ENCODE measurements at places on chromosomes 1 and 21. TPM values are rescaled to one million over a fixed set of nuclear protein-coding genes. Genes with fewer than 3 reads are reported as not detected.
A peak's percentile ranks its signal among the peaks of the same experiment; 100 is the strongest.

OR2T2 gene
- not detected for total RNA-seq

SCP2 gene
- 171 TPM for total RNA-seq

CD244 gene
- not detected for total RNA-seq

FCGR1A gene
- total RNA-seq = not detected

PADI1 gene
- 1.1 TPM for total RNA-seq

TMEM200B gene
- 3.5 TPM for total RNA-seq

PLCH2 gene
- total RNA-seq = not detected

LCE6A gene
- total RNA-seq = not detected

OR2T35 gene
- not detected for total RNA-seq

DNA sequence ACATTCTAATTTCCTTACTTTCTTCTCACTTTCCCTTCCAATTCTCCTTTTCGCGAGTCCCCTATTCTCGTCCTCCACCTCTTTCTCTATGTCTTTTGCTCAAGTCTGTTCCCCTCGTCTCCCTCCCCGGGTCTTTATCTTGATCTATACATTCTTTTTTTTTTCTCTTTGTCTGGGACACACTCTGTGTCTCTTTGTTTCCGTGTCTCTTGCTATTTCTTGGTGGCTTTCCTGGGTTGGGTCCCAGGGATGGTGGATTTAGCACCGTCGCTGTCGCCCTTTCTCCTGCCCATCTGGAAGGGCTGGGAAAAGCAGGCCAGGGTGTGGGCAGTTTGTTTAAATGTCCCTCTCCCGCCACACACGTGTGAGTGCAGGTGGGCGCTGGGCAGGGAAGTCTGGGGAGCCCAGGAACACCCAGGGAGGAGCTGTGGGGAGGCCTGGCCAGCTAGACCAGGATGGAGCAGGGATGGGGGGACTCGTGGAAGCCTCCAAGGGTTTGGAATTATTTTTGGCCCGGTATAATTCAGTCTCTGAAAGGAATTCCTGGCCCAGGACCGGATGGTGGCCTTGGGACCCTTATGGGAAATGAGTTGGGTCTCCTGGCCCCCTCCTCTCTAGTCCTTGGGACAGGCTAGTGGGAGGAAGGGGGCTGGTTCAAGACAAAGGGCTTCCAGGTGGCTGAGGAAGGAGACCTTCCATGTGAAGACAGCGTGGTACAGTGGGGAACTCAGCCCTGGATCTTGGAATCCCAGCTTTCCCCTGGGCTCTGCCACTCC, 9.5 kb upstream of the ID3 start:
- no peak for DNase-seq

GRCh38 chr1:60791226-60791625, 291.1 kb upstream of the NFIA start:
- DNase-seq = no peak

DNA sequence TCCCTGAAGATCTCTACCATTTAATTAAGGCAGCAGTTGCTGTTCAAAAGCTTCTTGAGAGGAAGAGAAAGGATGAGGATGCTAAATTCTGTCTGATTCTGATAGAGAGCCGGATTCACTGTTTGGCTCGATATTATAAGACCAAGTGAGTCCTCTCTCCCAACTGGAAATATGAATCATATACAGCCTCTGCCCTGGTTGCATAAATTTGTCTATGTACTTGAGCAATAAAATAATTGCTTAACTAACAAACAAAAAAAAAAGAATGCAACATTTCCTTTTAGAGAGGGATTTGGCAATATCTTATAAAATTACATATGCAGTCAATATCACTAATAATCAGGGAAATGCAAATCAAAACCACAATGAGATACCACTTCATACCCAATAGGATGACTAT, 26.8 kb downstream of the ALDH9A1 start:
- DNase-seq = no peak

DNA sequence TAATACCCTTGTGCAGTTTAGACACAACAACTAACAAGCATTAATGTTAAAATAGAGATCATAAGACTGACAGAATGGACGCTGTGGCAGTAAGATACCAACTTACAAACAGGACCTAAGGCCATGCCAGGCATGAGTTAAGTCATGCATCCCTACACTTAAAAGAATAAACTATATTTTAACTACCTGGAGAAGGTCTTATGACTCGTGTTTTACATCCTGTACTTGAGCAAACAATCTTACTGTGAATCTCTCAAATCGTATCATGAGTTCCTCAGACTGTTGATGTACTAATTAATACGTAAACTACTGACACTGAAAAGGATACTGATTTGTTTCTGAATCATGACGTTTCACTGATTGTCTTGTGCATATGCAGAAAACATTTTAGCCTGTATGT, 2.0 kb upstream of the RSPH1 start:
- no peak for DNase-seq

GRCh38 chr1:177103005-177103852, 61.3 kb downstream of the ASTN1 start:
- DNase-seq = no peak

- DNase-seq = peak; percentile 95
Observed at GRCh38 chr1:59163268-59164092, 133.4 kb upstream of the FGGY start.

DNA sequence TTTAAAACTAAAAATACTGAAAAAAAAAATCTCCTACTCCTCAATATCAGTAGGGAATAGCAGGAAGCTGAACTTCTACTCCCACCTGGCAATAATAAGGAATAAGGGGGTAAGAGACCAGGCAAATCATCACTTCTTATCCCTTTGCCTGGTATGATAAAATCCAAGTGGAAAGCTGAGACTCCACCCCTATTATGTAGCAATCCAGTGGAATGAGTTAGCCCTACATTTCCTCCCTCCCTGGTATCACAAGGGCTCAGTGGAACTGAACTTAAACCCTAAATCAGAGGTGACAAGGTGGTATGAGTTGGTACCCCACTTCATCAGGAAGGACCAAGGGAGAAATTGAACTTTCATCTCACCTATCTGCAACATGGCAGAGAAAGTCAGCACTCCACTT, 25.7 kb downstream of the TRIM33 start:
- no peak for DNase-seq

DNA sequence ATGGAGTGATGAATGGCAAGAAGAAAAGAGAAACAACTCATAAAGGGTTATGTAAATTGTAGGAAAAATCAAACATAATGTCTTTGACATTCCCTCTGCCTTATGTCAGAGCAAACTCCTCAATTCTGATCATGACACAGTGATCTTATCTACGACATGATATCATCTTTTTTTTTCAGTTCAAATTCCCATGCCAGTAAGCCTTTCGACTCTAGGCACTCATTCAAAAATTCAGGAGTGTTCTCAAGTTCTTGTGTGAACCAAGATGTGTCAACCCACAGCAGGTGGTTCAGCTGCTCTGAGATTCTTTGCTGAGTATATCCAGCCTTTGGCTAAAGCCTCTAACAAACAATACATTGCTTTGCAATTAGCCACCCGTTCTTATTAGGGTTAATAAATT, 97.1 kb upstream of the ESRRG start:
- DNase-seq = no peak

- DNase-seq = peak; percentile 81
Observed at GRCh38 chr1:184061396-184062003, 10.0 kb downstream of the TSEN15 start.

- DNase-seq = no peak
Observed at GRCh38 chr1:205576805-205577761, 54.7 kb downstream of the ELK4 start.

DNA sequence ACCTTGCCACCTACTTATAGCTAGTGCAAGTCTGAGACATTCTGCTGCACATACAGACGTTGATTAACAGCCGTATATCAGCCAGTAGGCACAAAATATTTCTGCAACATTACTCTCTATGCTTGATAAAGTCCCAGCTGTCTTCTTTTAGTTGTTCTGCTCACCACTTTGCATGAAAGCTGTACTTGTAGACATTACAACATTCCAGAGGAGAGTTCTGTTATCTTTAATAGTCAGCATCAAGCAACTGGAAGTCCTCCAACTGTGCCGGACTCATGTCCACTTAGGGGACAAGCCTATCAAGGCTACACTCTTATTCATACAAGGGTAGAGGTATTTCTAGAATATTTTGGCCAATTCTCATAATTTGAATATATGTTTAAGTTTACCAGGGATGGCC, 50.0 kb downstream of the CACHD1 start:
- no peak for DNase-seq

- DNase-seq = peak; percentile 25
Observed at GRCh38 chr1:79355090-79355489, 348.6 kb upstream of the ADGRL4 start.

DNA sequence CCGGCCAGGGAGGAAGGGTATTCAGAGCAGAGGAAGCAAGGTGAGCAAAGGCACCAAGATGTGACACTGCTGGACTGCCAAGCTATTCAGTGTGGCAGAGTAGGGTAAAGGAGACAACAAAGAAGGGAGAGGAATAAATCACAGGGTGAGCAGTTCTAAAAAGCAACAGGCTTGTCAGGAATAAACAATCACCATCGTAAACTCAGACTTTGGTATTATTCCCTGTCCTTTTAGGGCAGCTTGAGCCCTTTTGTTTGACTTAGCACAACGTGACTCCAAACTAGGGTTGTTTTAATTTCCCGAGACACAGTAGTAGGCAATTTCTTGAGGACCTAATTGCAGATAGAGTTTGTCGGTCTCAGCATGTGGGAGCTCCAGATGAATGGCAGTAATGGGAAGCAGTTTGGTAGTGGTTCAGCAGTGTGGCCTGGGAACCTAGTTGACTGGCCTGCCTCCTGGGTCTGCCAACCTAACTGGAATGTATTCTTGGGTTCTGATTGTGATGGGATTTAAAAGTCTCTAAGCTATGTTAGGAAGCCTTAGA, 4.3 kb downstream of the CR1L start:
- no peak for DNase-seq

- no peak for DNase-seq
Observed at GRCh38 chr1:179702946-179703539, 40.0 kb upstream of the FAM163A start.

GRCh38 chr1:172515436-172515835, 17.5 kb upstream of the SUCO start:
- no peak for DNase-seq

GRCh38 chr1:233603478-233603877, 10.4 kb upstream of the KCNK1 start:
- no peak for DNase-seq

DNA sequence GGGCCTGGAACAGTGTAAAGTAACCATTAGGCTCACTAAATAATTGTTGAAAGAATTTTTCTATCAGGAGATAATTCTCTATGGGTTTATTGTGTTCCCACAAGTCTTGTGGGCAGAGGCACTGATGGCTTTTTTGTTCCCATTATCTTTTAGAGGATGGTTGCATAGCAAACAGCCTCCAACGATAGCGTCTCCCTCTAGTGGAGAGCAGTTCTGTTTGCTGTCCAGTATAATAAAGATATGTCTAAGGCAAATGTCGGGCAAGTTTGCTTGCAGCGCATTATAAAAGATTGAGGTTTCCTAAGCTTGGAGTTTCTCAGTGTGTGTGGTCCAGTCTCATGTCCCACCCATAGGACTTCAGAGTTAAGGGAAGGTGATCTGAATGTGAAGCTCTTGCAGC, 1.3 kb upstream of the SLC6A17 start:
- DNase-seq = no peak

DNA sequence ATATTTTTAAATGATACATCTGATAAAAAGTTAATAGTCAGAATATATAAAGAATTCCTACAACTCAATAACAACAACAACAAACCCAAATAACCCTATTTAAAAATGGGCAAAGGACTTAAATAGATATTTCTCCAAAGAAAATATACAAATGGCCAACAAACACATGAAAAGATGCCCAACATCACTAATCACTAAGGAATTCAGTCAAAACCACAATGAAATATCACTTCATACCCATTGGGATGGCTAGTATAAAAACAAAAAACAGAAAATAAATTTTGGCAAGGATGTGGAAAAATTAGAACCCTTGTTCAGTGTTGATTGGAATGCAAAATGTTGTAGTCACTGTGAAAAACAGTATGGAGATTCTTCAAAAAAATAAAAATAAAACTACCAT, 184.8 kb upstream of the RAB4A start:
- DNase-seq = no peak

DNA sequence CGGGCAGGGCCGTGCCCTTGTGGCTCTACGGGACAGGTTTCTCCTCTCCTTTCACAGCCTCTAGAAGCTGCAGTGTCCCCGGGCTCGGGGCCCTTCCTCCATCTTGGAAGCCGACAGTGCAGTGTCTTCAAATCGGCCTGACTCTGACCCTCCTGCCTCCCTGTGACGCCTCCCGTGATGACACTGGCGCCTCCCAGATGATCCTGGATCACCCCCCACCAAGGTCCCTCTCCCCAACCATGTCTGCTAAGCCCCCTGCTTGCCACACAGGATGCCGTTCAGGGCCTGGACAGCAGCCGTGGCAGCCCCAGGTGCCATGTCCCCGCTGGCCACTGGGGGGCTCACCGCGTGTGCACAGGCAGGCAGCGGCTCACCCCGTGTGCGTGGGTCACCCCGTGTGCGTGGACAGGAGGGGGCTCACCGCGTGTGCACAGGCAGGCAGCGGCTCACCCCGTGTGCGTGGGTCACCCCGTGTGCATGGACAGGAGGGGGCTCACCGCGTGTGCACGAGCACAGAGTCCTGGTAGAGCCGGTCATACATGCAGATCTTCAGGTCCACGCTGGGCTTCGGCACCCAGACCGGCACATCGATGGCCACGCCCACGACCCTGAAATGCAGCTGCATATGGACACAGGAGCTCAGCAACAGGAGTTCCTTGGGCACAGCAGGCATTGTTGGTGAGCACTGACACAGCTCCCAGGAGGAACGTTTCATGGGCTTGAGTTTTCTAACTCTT, 24.9 kb upstream of the TMEM52 start:
- peak; percentile 34 for DNase-seq

- no peak for DNase-seq
Observed at GRCh38 chr1:25642574-25643108, 26.1 kb downstream of the MAN1C1 start.

- DNase-seq = no peak
Observed at GRCh38 chr1:98129491-98129890, 208.7 kb upstream of the DPYD start.

DNA sequence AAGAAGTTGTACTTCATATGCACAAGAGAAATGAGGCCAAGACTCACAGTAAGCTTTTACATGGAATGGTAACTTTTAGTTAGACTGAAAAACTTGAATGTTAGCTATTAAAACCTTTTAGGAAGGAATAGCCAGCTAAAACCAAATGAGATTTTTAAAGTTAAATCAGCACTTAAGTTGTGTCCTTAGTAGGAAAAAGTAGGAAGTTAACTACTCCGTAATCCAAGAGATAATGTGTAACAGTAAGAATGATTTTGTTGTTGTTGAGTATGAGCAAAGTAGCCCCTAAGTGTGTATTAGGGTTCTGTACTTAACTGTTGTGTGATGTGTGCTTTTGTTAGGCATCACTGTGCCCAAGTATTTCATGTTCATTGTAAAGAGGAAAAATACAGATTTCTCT, 13.2 kb downstream of the TARDBP start:
- no peak for DNase-seq

- no peak for DNase-seq
Observed at GRCh38 chr1:9629445-9630201, 21.9 kb upstream of the PIK3CD start.

DNA sequence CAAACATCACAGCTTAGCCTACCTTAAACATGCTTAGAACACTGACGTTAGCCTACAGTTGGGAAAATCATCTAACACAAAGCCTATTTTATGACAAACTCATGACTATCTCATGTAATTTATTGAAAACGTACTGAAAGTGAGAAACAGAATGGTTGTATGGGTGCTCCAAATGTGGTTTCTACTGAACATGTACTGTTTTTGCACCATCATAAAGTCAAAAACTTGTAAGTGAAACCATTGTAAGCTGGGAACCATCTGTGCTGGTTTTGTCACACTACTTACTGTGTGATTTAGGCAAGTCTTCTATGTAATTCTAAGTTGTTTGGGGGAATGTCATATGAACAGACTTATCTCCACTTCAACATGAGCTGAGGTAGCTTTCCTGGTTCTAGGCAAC, 55.5 kb downstream of the TOR1AIP2 start:
- DNase-seq = no peak
